CD8-positive, alpha-beta memory T cell (primary cell): ENCODE measurements at places on chromosomes 3 and 15.

- DNase-seq = no peak
These were observed 52.9 kb downstream of the WDR76 start for GRCh38 chr15:43879386-43880355.

DNA sequence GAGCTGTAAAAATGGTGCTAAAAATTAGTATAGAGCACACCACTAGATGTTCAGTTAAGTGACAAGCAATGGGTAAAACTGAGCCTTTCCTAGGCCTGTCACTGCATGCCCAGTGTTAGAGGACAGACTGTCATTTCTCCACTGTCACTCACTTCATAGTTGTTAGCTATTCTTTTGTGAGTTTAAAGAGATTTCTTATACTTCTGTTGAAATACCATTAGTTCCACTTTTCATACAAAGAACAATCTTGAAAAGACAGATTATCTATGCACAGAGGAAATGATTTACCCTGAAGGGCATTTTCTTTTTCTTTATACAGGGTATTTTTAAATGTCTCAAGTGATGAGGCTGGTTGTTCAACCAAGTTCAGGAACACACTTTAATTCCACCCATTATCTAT, 28.3 kb upstream of the CHMP2B start:
- DNase-seq = no peak

DNA sequence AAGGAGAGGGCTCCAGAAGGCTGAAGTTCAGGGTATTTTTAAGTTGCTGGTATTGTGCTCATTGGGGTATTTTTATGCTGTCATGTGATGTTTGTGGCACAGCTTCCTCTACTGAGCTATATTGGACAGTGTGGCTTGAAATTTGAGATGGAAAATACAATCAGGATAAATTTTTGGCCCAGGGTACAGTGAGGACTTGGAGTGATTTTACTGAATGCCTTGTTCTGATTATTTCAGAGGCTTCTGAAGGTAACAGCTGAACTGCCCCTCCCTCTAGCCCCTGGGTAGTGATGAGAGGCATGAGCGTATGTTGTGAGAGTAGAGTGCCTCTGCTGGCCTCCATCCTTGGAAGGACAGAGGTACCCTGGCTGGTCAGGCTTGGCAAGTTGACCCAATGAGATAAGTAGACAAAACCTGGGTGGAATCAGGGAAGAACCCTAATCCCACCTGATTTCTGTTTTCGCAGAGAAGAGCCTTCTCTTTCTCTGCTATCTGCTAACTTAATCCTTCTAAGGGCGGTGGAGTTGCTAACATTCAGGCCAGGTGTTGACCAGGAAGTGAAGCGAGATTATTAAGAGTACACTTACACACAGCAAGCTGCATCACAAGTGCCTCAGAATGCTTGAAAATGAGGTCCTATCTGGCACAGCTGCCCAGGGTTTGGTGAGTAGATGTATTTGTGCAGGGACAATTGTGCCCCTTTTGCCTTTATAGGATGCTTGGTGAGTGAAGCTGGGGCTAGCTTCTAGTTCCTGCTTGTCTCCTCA, 98.1 kb upstream of the CLSTN2 start:
- no peak for DNase-seq

- DNase-seq = peak; percentile 9
These were observed at the start of gene SHC4 for GRCh38 chr15:48963524-48964113. Gene SHC4, minus strand, starts transcription at chr15:48963919. Its CDS starts 904 bp downstream, at chr15:48963015.

GRCh38 chr15:69896606-69897005, 201.1 kb downstream of the TLE3 start:
- no peak for DNase-seq

DNA sequence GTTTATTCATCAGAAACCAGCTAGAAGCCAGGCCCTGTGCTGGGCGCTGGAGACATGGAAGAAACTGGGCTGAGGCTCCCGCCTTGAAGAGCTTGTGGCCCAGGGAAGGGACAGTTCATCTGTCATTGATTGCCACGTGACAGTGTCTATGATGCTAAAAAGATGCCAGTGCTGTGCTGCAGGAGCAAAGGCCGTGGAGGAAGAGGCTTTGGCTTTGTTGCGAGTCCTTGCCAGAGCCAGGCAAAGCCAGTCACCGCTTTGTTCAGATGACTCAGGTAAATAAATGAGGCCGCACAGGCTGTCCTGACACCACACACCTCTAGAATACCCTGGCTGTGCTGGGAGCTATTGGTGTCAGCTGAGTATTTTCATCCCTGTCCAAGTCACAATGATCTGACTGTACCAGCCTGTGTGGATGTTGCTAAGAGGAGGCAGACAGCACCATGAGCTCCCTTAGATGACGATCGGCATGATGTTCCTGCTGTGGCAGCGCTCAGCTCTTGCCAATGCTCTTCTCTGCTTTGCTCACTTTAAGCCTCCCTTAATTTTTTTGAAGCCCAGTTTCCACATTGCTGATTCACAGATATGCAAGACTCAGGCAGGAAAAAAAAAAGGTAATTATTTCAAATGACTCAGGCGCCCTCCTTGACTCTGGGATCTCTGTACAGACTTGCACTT, 77.5 kb downstream of the CCNL1 start:
- no peak for DNase-seq

DNA sequence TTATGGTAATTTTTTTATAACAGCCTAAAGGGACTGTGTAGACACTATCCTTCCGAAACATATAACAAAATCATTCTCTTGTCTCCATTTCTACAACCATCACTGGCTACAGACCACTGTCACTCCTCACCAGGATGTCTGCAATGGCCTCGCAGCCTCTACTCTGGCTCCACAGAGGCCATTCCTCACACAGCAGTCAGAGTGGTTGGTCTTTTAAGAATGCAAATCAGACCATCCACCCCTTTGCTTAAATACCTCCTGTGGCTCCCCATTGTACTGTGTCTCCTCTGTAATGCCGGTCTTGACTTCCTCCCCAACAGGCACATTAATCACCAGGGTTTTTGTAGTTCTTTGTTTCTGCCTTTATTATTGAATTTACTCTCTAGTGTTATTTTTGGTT, 344.8 kb downstream of the ERC2 start:
- no peak for DNase-seq
